Stimulated activated CD4-positive, alpha-beta T cell treated with anti-CD3 and anti-CD28 coated beads, Interleukin-12 subunit alpha, Interleukin-12 subunit beta, amount 100 ng/mL, for 48 hours (primary cell): ENCODE measurements at places on chromosomes 4 and X.
A peak's percentile ranks its signal among the peaks of the same experiment; 100 is the strongest.

DNA sequence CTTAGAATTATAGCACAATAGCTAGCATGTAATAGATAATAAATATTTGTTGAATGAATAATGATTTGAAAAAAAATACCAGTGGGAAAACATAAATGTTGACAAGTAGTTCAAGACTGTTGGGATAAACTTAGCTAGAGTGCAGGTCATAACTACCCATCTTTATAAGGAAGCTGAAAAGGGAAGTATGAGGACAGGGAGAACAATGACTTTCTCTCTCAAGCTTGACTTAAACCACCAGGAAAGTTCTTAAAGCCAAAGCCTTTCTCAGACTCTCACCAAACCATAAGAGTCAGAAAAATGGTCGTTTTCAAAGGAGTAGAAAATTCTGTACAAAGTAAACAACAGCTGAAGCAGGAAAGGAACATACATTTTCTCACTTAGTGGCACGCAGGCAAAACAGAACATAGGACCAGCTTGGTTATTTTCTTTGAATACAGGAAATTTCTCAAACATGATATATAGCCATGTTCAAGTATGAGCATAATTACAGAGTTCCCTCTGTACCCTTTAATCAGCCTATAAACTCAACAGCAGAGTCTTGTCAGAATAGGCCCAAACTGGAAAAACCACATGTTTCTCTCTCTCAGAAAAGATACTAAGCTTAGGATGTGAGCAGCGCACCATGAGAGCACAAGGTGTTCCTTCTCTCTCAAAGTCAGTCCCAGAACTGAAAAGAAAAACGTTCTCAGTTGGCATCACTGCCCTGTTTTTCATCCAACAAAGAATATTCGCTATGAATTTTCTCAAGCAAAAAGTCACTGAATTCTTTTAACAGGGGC lies 28.7 kb downstream of the MAPK10 start:
- no peak for DNase-seq

GRCh38 chrX:51144828-51145442 lies 187.7 kb upstream of the NUDT10 start:
- peak; percentile 3 for DNase-seq

- no peak for DNase-seq
Observed at GRCh38 chr4:126939401-126939800, 693.4 kb upstream of the INTU start.

GRCh38 chr4:14742054-14742453 lies 260.2 kb upstream of the CPEB2 start:
- no peak for DNase-seq

GRCh38 chr4:2390146-2390545 lies 28.3 kb downstream of the ZFYVE28 start:
- no peak for DNase-seq

- DNase-seq = no peak
Observed at GRCh38 chr4:147794787-147795413, 63.0 kb downstream of the ARHGAP10 start.

GRCh38 chr4:17336524-17336961 lies 175.3 kb downstream of the QDPR start:
- DNase-seq = peak; percentile 64

- DNase-seq = no peak
Observed at GRCh38 chrX:1124531-1124930, 87.9 kb downstream of the CRLF2 start.

DNA sequence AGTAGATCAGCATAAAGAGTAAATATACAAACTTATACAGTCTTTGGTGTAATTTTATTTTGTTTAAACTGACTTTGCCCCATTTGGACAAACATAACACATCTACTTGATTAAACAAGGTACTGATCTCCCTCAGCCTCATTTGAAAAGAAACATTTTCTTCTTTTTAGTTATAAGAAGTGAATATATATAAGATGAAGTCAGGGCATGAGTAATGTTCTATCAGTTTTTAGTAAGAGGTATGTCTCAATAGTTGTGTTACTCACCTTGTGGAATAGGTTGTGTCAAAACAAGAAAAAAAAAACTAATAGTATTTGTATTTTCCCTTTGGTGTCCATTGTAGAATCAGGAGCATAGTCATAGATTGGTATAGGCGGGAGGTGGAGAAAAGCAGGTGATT lies 327.4 kb downstream of the RPA4 start:
- no peak for DNase-seq

GRCh38 chr4:108255203-108255747 lies 86.5 kb upstream of the LEF1 start:
- no peak for DNase-seq

DNA sequence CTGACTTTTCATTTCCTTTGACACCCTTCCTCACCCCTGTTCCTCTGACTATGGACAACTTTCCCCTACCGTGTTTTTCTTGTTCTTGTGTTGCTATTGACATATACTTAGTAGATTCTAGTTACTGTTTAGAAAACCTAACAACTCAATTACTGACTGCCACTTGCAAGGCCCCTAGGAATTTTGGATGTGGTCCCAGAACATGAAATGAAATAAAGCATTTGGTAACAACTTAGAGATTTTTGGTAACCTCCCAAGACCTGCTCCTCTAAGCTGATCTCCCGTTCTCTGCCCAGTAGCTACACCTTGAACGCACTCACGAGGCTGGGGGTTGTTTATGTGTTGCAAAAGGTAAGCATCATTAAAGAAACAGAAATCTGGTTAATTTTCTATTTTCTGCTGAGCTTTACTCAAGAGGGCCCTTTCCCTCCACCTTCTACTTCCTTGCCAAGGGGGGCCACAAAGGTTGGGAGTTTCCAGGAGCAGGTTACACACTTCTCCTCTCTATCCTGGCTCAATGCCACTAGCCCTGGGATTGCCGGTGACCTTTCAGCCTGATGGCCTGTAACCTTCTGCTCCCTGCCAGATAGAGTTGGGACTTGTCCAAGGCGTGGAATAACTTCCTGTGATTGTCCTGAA lies 20.5 kb downstream of the GAB3 start:
- no peak for DNase-seq

GRCh38 chrX:154829926-154830442 lies 4.5 kb downstream of the SMIM9 start:
- DNase-seq = no peak

- DNase-seq = no peak
Observed at GRCh38 chrX:15465347-15465746, 27.8 kb downstream of the PIR start.

- no peak for DNase-seq
Observed at GRCh38 chrX:48667509-48667908, 16.1 kb upstream of the WAS start.

DNA sequence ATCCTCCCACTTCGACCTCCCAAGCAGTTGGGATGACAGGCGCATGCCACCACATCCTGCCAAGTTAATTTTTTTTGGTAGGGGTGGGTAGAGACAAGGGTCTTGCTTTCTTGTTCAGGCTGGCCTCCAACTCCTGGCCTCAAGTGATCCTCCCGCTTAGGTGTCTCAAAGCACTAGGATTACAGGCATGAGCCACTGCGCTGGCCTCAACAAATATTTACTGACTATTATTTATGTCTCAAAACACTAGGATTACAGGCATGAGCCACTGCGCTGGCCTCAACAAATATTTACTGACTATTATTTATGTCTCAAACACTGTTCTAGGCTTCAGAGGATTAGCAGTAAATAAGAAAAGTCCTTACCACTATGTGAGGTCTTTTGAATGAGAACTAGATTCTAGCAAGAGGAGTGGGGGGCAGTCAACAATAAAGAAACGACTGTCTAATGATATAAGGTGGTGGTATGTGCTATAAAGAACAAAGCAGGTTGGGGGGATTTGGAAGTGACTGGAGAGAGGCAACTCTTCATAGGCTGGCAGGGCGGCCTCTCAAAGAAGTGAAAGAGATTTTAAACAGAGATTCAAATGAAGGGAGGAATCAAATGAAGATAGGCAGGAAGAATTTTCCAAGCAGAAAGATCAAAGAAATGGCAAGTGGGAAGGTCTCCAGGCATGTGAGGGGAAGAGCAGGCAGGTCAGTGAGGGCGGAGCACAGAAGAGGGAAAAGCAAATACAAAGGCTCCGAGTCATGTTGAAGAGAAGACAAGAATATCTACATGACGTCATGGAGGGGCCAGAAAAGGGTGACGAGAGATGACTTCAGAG lies 12.7 kb upstream of the ACSL1 start:
- DNase-seq = no peak

GRCh38 chrX:97790850-97791249 lies 907.1 kb downstream of the RPA4 start:
- DNase-seq = no peak

GRCh38 chr4:168560184-168561180 lies 63.6 kb downstream of the PALLD start:
- no peak for DNase-seq

DNA sequence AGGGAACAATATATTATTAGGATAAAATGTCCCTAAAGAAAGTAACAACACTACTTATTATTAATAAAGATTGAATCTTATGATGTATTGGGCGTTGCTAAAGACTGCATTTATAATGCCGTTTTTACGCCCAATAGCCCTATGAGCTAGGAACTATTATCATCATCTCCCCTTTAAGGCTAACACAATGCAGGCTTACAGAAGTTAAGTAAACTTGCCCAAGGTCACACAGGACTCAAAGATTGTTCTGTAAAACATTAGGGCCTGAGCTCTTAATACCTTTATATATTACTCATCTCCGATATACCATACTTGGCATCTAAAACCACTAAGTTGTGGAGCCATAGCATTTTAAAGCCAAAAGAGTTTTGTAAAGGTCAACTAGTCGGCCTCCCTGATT lies 149.5 kb downstream of the FAM13A start:
- no peak for DNase-seq

DNA sequence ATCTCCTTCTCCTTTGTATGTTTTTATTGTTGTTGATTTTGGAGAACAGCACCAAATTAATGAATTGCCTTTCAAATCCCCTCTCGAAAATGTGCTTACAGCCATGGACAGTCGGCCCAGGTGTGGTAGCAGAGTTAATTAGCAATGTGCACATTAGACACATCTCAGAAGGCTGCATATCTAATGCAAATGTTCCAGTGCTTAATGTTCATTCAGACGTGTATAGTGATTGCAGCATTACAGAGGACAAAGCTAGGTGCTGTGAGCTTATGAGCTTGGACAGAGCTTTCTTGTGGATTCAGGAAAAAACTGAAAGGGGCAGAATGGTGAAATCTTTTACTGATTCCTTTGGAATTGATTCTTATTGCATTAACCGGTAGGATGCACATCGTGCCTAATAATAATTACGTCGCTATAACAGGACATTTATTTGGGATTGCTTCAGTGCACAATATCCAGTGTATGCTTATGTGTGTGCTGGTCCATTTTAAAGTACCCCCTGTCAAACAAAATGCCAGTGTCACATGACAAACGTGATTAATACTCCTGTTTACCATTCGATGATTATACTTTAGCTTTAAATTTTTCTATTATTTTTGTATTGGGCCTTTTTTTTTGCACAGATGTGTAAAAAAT lies 552.9 kb upstream of the EPHA5 start:
- no peak for DNase-seq

DNA sequence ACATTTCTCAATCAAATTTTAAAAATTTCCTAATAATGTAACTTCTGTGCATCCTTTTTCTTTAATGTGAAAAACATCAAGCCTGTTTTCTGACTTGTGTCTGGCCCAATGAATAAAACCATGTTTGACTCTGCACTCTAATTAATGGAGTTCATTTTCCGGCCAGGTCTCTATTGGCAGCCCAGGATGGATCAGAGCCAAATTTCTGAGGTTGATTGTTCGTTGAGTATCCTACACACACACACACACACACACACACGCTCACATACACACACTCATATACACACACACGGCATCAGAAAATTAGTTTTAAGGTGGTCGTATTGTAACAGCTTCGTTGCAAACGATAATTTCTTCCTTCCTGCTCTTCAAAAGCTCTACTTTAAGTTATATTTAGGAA lies 28.9 kb upstream of the TLL1 start:
- no peak for DNase-seq

GRCh38 chrX:45868425-45868824 lies 667.7 kb upstream of the DIPK2B start:
- no peak for DNase-seq

DNA sequence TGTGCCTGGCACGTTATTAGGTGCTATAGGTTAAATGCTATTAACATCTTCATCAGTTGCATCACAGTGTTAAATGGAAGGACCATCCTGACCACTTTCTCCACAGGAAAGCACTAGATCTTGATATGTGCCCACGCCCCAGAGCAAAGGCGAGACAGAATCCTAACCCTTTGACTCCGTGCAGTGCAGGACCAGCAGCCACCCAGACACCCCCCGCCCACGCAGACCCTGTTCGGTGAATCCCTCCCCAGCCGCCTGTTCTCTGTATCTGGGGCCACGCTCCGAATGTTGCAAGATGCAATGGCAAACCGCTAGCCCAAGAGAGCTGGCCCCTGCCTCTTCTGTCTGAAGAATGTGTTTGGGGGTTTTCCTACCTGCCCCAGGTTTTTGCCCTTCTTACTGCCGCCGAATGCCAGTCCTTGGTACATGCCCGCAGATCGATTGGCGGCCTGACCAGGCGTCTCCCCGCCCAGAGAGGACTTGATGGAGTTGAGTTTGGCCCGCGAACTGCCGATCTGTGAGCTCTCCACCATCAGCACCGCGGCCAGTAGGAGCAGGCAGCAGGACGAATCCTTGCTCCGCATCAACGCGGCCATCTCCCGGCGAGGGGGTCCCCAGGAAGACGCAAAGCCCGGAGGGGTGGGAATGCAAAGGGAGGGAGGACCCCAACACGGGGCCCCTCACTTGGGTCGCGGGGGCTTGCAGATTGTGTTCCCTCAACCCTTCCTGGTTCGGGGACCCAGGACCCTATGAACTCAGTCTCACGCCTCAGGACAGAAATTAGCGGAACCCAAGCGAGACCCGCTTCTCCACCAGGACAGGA lies 906 bp downstream of the DKK2 start:
- DNase-seq = no peak

GRCh38 chr4:5142726-5143125 lies 91.4 kb downstream of the STK32B start:
- no peak for DNase-seq

DNA sequence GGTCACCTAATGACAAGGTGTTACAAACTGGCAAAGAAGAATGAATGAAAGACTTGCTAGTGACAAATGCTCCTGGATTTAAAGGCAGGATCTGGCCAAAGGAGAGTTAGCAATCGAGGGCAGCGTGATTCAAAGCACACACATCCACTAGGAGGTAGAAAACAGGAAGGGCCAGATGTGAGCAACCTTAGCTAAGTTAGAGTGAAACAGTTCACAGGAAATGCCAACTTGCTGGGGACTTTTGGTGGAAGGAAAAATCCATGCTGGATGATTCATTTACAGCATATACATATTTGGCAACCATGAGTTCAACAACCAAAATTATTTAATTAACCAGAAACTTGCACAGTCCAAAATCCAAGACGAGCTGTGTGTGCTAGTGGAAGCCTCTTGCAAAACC lies 276.9 kb downstream of the PTTG2 start:
- DNase-seq = no peak

DNA sequence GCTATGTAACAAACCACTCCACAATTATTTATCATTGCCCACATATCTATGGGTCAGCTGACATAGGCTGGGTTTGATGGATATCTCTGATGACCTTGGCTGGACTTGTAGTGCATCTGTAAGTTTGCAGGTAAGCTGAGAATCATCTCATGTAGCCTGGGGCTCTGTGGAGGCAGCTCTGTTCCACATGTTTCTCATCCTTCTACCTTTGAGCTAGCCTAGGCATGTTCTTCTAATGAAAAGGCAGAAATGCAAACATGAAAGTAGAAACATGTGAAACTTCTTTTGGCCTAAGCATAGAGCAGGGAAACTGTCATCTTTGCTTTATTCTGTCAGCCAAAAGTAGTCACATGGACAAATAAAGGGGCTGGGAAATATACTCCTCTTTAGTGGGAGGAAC lies 18.2 kb downstream of the MRPL1 start:
- no peak for DNase-seq
